ENCODE measurements at places on chromosomes 7 and 10.

DNA sequence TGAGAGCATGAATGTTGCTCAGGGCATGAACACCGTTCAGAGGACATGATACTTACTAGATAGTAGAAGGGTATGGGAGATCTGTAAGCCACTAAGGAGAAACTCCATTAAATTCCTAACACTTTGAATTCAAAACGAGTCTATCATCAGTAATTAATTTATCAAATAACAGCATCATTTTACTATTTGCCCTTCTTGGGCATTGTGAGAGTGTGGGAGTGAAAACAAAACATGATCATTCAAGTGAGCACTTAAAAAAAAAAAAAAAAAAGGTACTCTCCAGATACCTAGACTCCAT lies 20.5 kb upstream of the ASB15 start:
- DNase-seq: no peak

DNA sequence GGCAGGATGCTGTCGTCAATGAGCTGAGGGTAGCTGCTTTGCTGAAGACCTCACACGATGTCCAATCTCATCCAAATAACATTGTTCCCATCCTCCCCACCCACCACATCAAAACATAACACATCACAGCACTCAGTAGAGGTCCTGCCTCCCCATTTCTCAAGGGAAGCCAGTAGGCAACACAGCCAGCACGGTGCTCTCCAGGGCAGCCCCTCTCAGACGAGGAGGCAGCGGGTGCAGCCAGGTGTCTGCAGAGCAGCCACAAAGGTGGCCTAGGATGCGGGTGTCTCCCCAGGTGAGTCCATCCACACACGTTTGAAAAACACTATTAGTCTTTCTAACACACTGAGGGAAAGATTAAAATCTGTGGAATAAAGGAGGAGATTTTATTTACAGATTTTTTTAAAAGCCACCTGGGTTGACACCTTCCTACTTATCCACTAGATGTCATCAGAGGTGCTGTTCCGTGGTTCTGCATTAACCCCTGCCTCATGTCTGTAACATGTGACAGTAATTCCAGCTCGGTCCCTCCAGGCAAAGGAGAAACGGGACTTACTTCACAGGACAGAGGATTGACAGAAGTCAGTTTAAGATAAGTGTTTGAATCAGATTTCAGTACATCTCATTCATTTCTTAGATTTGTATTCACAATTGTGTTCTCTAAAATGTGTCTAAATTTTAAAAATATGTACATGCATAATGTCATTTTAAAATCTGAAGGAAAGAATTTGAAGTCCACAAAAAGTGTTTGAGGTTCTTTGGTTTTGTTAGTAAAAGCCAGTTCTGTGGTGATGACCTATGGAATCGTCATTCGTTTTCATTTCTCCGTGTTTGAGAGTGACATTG lies 68.0 kb downstream of the LANCL2 start:
- peak; percentile 11 for DNase-seq

DNA sequence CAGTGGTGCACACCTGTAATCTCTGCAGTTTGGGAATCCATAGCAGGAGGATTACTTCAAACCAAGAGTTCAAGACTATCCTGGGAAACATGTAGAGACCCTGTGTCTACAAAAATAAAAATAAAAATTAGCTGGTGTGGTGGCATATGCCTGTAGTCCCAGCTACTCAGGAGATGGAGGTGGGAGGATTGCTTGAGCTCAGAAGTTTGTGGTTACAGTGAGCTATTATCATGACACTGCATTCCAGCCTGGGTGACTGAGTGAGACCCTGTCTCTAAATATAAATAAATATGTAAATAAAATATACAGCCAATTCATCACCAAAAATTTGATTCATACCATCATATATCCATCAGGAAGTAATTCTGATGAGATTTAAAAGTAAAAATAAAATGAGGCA lies 60.9 kb downstream of the ANKRD7 start:
- no peak for DNase-seq

DNA sequence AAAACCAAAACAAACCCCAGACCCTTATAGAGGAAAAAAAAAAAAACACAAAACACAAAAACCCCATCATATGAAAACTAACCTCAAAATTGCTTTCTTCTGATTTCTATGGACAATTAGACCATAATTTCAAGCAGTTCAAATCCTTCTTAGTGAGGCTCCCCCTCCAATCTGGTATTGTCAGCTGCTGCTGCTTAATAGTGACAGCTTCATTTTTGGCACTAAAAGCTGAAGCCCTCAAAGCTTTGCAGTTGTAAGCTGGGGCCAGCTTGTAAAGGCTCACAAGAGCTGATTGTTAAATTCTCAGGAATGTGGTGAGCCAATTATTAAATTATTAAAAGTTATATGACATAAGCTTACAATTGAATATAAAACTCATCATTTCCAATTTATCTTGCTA lies 21.9 kb downstream of the ATXN7L1 start:
- DNase-seq: no peak

- no peak for DNase-seq
Observed at GRCh38 chr10:112082120-112082519, 101.4 kb downstream of the GPAM start.

DNA sequence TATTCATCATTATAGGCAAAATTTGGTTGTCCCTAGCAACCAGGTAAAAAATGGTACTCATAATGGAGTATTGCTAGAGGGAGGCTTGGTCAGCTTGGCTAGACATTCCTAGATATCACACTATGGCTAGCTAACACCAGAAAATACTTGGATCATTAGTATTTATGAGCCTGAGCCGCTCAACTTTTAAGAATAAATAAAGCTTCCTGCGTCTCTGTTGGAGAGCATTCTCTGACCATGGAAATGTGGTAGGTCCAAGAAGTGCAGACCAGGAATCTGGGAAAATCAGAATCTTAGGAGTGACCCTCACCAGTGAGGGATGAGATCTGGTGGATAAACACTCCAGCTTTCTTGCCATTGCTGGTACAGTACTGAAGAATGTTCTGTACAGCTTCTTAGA lies 157.6 kb upstream of the AGR3 start:
- DNase-seq: no peak

Data from inflammatory macrophage treated with lipopolysaccharide for 4 hours (primary cell).